Stimulated activated CD8-positive, alpha-beta memory T cell treated with anti-CD3 and anti-CD28 coated beads, Interleukin-4, amount 100 ng/mL, for 24 hours (primary cell): ENCODE measurements at places on chromosomes 1 and 21.

GRCh38 chr21:38752051-38752505 is 53.7 kb upstream of the ETS2 start:
- DNase-seq, result no peak

GRCh38 chr1:110250749-110251148 is 40.6 kb downstream of the KCNC4 start:
- DNase-seq, result no peak

DNA sequence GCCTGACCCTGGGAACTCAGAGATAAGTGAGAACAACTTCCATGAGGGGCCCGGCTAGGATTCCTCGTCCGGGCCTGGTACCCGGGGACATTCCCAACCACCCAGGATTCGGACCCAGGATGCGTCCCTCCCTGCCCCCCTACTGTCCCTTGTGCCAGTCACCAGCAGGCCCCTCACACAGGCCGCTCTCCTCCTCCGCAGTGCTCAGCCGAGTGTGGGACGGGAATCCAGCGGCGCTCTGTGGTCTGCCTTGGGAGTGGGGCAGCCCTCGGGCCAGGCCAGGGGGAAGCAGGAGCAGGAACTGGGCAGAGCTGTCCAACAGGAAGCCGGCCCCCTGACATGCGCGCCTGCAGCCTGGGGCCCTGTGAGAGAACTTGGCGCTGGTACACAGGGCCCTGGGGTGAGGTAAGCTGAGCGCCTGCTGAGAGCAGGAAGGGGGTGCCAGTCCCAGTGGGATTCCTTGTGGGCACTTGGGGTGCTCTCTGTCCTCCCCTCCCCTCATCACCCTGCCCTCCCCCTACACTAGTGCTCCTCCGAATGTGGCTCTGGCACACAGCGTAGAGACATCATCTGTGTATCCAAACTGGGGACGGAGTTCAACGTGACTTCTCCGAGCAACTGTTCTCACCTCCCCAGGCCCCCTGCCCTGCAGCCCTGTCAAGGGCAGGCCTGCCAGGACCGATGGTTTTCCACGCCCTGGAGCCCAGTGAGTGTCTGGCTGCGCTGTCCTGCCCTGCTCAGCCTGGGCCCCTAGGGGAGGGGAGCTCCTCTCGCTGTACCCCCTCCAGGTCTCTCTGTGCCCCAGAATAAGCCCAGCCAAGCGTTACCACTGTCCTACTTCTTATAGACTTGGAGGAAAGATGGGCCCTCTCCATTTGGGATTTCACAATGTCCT is 9.8 kb downstream of the ADAMTSL4 start:
- no peak for DNase-seq

DNA sequence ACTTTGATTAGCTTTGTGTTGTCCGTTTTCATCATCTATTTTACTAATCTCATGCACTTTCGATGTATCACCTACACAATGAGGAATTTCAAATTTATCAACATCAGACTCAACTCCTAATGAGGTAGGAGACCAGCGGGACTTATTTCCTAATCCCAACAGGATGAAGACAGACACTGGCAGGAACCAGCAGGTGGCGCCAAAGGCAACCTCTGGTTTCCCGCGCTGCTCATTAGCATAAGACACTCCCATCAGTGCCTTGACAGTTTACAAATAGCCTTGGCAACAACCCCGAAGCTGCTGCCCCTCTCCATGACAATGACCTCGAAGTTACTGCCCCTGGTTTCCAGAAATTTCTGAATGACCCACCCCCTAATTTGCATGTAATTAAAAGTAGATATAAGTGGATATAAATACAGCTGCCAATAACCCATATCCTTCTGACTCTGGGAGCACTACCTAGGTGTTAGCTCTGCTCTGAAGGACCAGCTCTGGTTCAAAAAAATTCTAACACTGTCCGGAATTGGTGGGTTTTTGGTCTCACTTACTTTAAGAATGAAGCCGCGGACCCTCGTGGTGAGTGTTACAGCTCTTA is 974.8 kb downstream of the ADGRL2 start:
- DNase-seq, result peak; percentile 4

GRCh38 chr1:245041058-245041698 is 113.6 kb upstream of the KIF26B start:
- DNase-seq, result no peak

- no peak for DNase-seq
These were observed 67.6 kb upstream of the TSPAN2 start for GRCh38 chr1:115156826-115157468.

GRCh38 chr21:25508364-25508763 is 98.9 kb downstream of the MRPL39 start:
- no peak for DNase-seq

DNA sequence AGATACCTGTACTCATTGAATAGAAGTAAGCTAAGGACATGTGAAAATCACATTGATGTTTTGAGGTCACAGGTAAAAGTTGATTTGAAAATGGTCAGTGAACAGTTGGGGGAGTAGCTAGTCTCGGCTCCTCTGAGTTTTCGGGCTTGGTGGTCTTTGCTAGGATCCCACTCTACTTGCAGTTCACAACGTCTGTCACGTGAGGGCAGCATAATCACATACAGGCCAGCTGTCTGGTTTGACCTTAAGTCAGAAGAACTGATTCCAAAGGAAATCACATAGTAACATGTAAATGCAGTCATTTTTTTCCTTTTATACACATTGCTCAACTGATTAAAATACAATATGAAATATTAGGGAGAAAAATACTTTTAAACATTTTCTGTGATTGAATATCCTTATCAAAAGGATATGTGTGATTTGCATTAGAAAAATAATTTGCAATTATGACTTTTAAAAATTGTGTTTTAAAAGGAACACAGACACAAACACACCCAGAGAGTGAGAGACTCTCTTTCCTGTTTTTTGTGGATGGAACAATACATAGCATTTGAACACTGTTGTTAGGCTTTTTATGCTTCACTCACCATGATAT is 21.8 kb upstream of the PDC start:
- peak; percentile 33 for DNase-seq

DNA sequence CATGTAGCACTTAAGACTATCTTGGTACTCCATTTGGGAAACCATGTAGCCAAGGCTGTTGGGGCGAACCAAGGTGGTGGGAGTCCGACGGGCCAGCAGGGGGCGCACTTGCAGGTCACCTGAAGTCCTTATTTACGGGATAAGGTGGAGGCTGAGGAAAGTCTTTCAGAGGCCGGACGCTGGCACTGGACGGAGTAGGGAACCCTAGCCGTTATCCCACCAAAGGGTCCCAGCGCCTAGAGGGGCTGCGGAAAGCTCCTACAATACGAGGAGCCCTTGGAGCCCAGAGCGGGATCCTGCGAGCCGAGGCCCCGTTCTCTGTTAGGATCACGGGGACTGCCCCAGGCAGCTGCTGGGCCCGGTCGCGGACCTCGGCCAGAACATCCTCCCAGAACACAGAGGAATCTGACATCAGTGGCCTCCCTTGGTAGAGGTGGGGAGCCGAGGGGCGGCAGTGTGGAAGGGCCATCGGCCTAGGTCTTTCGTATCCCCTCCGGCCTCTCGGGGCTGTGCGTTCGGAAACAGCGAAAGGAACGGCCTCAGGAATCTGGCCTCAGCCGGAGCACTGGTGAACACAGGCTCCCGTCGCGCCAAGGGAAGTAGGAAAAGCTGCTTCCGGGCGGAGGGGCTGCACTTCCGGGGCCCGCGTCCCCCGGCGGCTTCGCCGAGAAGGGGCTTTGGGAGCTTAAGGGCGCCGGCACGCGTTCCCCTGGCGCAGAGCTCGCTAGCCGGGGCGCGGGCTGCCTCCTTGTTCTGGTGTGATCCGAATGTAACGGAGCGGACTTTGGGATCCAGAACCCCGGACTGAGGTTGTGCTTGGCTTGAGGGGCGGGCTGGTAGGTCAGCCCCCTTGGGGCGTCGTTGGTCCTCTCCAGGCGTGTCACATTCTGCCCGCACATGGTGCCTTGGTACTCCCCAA is 29.9 kb upstream of the RPTN start:
- peak; percentile 66 for DNase-seq

DNA sequence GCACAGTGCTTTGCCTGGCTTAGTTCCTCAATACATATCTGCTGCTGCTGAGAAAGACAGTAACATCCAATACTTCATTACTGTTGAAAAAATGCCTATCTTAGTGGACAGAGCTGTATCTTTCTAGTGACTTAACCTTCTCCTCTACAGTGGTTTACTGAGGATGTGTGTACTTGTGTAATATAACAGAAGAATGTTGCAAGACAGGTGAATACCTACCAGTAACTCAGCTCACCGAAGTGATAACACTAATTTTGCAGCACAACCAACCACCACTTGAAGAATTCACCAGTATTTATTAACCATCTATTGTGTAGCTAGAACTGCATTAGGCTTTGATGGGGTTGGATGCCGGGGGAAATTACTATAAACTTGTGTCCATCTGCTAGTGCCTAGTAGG is 16.6 kb upstream of the TNN start:
- DNase-seq, result no peak

DNA sequence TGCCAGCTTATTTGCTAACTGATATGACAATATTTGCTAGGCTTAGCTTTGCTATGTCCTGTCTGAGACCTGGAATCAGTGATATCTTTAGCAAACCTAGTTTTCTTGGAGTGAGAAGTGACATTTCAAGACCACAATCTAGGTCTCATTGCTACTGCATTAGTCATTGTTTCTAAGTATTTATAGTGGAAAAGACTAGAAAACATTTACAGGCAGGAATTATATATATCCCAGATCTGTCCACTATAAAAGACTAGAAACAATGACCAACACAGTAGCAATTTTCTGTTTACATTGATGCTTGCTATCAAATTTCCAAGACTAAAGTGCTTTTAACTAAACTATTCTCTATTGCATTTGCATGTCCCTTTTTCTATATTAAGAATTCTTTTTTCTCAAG is 5.0 kb upstream of the RGS18 start:
- DNase-seq, result no peak

DNA sequence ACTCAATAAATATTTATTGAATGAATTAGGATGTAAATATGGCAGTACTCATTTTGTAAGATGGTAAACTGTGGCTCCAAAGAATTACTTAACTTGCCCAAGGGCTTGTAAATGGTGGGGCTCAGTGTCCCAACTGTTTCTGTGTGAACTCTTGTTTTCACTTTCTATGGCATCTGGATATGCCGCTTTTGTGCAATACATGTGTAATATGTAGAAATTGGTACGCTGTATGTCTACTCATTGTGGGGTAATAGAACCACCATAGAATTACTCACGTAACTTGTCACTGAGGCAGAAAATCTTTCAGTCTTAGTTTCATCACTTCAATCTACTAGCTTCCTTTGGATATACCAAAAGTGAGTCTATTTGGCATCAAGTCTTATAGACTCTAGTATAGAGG is 977 bp downstream of the PRPF3 start:
- DNase-seq, result no peak

- DNase-seq, result no peak
These were observed 315.4 kb downstream of the ADGRL2 start for GRCh38 chr1:82116105-82116504.
